Myocyte (in vitro differentiated cells): ENCODE measurements at places on chromosomes 11 and 22. TPM values are rescaled to one million over a fixed set of nuclear protein-coding genes. Genes with fewer than 3 reads are reported as not detected.

Gene OR51E2
- not detected in 2 replicates for total RNA-seq

Gene RASGRP2
- total RNA-seq, result 0.62 and 2.3 TPM in 2 replicates

Gene BIK
- total RNA-seq, result not detected in 2 replicates

Gene GSTT2B
- 3.3 and 4.9 TPM in 2 replicates for total RNA-seq

Gene TUB
- 15.5 and 29.3 TPM in 2 replicates for total RNA-seq

Gene TRIM6
- 0.31 and 0.40 TPM in 2 replicates for total RNA-seq

DNA sequence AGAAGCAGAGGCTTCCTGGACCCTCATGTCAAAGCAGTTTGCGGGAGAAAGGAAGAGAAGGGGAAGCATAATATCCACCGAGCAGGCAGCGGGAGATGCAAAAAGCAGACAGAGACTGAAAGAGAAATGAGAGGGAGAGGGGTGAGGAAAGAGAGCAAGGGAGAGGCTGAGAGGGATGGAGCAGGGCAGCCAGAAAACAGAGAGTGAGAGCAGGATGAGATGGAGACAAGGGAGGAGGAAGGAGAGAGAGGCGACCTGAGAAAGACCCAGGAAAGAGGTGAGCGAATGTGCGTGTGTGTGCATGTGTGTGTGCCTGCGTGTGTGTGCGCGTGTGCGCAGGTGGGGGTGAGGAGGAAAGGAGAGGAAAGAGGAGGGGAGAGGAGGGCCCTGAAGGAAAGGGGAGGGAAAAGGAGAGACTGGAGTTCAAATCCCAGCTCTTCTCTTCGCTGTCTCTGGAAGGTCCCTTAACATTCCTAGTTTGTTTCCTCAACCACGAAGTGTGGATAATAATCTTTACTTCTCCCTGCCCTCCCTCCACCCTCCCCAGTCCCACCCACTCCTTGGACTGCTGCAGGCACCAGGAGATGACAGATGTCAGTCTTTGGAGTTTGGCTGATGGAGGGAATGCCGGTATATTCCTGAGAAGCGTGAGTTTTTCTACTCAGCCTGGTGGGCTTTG lies 67.9 kb downstream of the ISX start:
- DNase-seq, result no peak

DNA sequence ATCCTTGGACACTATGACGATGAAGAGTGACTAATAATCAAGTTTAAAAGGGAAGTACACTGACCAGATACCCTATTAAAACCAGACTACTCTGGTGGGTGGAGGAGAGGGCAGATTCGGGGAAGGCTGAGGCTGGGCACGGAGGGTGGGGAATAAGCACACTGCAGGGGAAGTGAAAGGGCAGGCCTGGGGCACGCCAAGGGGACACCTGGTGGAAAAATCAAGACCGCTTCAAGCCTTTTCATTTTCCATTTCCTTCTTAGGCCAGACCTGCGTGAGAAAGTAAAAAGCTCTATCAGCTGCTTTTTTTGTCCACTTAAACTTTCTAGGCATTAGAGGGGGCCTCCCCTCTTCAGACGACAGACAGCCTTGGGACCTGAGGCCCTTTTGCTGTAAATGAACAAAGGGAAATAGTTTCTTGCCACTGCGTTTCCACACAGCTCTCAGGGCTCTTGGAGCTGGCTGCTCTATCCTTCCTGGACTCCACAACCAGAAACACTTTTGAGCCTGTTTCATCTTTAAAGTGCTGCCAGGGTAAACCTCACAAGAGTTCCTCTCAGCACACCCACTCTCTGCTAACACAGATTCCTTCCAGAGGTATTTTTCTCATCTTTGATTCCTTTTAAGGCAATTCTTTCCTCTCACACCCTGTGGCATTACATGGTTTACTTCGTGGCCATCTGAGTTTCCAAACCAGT lies 25.0 kb upstream of the SERPIND1 start:
- DNase-seq, result no peak

GRCh38 chr11:60972182-60973030 lies 926 bp downstream of the CD6 start:
- no peak for DNase-seq

DNA sequence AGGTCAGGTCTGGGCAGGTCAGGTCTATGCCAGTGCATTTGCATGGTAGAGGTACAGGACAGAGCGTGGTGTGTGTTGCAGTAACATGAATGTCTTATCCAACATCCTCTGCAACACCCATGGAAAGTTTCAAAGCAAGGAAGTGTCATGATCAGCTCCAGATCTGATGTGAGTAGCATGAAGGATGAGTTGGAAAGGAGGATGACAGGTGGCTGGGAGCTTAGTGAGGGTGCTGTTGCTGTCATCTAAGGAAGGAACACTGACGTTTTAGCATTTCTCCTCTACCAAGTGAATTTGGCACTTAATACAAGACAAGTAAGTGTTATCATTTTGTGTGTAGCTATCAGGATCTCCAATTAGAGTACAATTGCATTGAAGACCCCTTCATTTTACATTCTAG lies 65.1 kb downstream of the GRK3 start:
- no peak for DNase-seq

DNA sequence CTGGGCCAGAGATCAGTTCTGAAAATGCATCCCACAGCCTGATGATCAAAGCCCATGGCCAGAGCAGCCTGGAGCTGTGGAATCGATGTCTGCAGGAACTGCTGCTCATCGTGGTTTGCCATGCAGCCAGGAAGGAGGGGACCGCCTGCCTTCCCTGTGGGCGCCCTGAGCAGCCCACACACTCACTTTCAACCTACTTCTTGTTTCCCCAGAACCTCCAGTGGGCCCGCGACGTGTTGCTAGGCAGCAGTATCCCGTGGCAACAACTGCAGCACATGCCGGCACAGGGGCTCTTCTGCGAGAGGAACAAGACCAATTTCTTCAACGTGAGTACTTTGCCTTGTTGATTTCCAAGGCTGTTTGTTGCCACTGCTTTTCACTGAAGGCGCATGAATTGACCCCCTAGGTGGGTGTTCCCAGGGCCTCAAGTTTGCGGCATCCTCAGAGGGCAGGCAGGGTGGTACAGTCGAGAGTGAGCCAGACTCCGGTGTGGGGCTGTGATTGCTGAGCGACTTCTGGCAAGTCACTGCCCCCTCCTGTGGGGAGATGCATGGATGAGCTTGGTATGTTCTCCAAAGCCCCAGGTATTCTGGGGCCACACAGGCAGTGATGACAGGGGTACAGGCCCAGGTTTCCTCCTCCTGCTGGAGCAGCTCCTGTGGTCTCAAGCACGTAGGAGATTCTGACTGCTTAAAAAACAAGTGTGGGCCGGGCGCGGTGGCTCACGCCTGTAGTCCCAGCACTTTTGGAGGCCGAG lies 47.0 kb upstream of the SUSD2 start:
- no peak for DNase-seq

DNA sequence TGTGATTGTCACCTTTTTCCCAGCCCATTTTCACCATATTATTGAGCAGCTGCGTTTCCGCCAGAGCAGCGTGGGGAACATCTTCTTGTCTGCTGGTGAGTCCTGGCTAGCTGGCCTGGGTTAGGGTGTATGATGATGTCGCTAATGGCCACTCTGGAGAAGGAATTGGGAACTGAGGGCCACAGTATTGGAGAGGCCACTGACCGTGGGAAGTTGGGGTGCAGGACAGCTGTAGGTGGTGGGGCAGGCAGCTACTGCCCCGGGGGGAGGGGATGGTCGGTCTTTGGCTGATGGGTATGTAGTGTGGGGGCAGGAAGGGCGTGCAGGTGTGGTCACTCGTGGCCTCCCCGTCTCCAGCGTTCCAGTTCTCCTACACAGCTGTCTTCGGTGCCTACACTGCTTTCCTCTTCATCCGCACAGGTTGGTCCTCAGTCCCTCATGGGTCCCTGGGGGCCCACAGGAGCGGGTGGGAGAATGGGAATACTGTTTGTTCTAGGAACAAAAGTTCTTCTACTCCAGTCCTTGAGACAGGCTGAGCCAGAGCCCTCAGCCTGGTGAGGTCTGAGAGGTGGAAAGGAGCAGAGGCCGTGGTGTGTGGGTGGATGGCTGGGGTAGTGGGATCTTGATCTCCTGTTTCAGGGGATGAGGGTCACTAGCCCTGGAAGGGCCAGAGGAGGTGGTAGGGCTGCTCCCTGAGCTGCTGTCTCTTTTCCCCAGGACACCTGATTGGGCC lies 2.1 kb downstream of the RCE1 start:
- no peak for DNase-seq

- no peak for DNase-seq
Measured at GRCh38 chr22:29531419-29531818, 22.1 kb downstream of the THOC5 start.

- no peak for DNase-seq
Measured at GRCh38 chr11:20861322-20861721, 191.9 kb downstream of the NELL1 start.

DNA sequence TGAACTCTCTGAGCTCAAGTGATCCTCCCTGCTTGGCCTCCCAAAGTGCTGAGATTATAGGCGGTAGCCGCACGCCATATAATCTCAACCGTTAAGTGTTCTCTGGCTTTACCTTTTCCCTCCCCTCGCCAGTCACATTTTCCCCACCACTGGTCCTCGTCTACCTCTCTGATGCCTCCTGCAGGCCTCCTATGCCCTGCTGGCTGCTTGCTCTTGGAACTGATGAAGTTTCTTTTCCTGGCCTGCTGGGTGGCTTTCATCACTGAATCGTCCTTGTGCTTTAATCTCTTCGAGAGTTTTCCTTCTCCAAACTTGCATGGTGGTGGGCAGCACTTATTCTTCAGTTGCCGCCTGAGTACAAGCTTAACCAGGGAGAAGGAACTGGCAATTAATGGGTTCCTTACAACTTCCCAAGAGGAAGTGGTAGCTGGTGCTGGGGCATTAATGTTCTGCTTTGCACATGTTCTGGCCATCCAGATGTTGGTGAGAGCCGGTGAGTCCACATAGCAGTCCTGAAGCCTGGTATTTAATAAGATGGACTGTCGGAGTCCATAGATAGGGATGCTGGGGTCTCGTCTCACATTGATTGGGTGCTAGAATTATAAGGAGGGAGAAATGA lies 1.3 kb downstream of the C22orf31 start:
- DNase-seq, result no peak
